ENCODE measurements at places on chromosomes 2 and 18. TPM values are rescaled to one million over a fixed set of nuclear protein-coding genes. Genes with fewer than 3 reads are reported as not detected.

GRCh38 chr2:128805237-128805636 lies 486.6 kb upstream of the HS6ST1 start:
- H3K27ac ChIP-seq = no peak overlapping the region
- no peak overlapping the region for H3K4me3 ChIP-seq
- H3K27me3 ChIP-seq = no peaks in the 10 kb centered on the region
- H3K36me3 ChIP-seq = no peaks in the 10 kb centered on the region
- H3K4me1 ChIP-seq = no peaks in the 10 kb centered on the region

- H3K27me3 ChIP-seq = no peaks in the 10 kb centered on the region
- H3K4me3 ChIP-seq = no peak overlapping the region
- H3K4me1 ChIP-seq = no peaks in the 10 kb centered on the region
- no peak for DNase-seq
- H3K36me3 ChIP-seq = no peaks in the 10 kb centered on the region
Measured at GRCh38 chr18:1048032-1048431, 143.4 kb downstream of the ADCYAP1 start.

GRCh38 chr2:241755777-241756176 lies 20.8 kb upstream of the GAL3ST2 start:
- no peaks in the 10 kb centered on the region for H3K36me3 ChIP-seq
- no peak overlapping the region for H3K27ac ChIP-seq
- H3K4me3 ChIP-seq = no peak overlapping the region
- peak; percentile 76 for DNase-seq
- no peaks in the 10 kb centered on the region for H3K4me1 ChIP-seq

DNA sequence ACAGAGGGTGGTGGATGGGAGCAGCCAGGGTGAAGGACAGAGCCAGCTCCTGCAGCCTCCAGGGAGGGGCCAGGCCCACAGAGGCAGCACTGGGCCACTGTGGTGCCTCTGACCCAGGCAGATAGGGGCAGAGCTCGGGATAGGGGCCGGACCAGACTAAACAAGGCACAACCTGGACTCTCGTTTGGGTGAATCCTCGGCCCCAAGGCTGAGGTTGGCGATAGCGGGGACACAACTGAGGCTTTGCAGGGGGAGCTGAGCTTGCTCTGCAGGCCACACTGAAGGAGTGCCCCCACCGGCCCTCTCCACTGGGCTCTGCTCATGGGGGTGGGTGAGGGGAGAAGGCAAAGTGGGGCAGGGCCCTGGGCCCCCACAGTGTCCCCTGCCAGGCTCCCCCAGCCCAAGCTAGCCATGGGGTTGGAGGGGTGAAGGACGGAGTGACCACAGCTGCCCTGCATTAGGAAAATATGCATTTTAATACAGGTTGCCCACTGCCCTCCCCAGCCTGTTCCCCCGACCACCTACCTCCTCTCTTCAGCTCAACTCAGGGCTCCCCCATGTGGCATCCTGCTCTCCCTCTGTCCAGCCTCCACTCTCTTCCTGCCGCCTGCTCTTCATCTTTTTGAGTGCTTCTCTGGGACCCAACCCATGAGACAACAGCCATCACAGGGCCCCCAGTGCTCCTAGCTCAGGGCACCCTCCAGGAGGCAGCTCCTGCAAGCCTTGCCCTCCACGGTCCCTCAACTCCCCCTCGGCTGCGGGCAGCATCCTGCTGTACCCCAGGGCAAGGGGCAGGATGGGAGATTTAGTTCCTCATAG lies 152.8 kb downstream of the INHBB start:
- H3K4me1 ChIP-seq = no peaks in the 10 kb centered on the region
- H3K27me3 ChIP-seq = no peaks in the 10 kb centered on the region
- H3K4me3 ChIP-seq = no peak overlapping the region
- no peaks in the 10 kb centered on the region for H3K36me3 ChIP-seq
- DNase-seq = no peak
- no peak overlapping the region for H3K27ac ChIP-seq

DNA sequence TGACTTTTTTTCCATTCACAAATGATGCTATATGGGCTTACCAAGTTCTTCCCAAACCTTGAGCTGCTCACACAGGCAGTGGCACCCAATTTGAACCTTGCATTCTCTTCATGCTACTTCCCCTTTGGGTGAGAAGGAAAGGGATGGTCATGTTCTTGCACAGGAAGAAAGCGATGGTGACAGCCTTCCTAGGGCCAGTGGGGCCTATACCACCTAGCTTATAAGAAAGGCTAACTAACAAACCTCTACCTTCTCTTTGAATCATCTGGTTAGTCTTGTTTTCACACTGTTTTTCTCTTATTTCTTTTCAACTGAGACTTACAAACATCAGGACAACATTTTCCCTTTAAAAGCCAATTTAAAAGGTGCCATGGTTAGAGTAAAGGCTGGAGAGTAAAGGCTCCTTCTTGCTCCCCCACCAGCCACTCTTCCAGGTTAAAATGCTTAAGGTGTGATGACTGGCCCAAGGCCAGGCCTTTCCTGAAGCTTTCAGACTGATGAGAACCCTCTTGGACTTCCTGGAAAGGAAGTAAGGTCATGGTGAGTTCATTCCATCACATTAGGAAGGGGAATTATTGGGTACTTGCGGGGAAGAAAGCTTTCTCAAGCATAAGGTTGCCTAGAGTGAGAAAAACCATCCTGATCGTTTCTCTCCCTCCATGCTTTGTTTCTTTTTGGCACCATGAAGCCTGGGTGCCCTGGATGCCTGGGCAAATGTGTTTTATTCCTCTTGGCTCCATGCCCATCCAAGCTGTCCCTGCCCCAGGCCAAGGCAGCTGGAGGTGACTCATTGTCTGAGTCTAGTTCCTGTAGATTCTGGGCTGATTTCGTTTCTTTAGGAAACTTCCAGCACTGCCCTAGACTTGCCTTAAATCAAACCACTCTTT lies 41.4 kb upstream of the ITGB6 start:
- peak overlapping the region; percentile 60 for H3K27ac ChIP-seq
- H3K4me3 ChIP-seq = no peak overlapping the region
- no peak for DNase-seq
- peaks cover 21% of the 10 kb centered on the region for H3K4me1 ChIP-seq
- no peaks in the 10 kb centered on the region for H3K27me3 ChIP-seq

GRCh38 chr2:101265893-101266499 lies 13.3 kb downstream of the CNOT11 start:
- peaks cover 5% of the 10 kb centered on the region for H3K4me1 ChIP-seq
- peaks cover 95% of the 10 kb centered on the region for H3K36me3 ChIP-seq
- no peaks in the 10 kb centered on the region for H3K27me3 ChIP-seq
- H3K27ac ChIP-seq = no peak overlapping the region

DNA sequence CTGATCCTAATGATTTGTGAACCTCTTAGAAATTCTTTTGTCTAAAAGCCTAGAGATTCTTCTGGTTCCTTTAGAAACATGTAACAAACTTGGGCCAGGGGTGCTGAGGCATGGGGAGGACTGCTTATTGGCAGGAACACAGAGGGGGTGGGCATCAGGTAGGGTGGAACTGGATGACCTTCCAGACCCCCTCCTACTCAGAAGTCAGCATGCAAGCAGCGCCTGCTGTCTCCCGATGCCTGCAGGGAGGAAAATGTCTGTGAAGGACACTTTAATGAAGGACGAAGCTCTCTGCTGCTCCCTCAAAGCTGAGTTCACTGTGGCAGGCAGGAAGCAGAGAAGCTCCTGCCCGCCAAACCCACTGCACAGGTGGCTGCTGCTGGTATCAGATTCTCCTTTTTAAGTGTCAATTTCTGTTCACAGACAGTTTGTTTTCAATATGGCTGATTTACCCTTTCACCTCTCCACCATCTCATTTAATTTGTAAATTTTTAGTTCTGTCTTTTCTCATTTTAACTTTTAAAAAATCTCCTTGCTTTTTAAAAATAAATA lies 19.4 kb downstream of the COA5 start:
- no peak overlapping the region for H3K27ac ChIP-seq
- no peaks in the 10 kb centered on the region for H3K27me3 ChIP-seq
- peaks cover 74% of the 10 kb centered on the region for H3K36me3 ChIP-seq
- H3K4me1 ChIP-seq = no peaks in the 10 kb centered on the region
- H3K4me3 ChIP-seq = no peak overlapping the region

FIGN gene
- 4.9 TPM for total RNA-seq

CDK5R2 gene
- total RNA-seq = not detected

DNA sequence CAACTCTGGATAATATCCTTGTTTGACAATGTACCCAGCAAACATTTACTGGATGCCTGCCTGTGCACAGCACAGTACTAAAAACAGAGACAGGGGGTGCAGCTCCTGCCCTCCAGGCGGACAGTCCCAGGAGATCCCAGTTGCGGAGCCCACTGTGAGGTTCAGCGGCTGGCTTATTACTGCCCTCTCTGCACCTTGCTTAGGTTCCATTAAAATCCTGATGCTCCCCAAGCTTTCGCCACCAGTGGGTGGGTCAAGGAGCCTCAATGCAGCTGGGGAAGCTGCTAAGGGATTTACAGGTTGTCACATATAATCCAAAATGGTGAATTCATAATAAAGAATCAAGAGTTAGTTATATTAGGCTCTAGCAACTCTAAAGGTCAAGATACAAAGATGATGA lies 38.3 kb downstream of the CRACDL start:
- H3K4me3 ChIP-seq = no peak overlapping the region
- H3K36me3 ChIP-seq = no peaks in the 10 kb centered on the region
- DNase-seq = no peak
- H3K4me1 ChIP-seq = no peaks in the 10 kb centered on the region
- no peaks in the 10 kb centered on the region for H3K27me3 ChIP-seq
- H3K27ac ChIP-seq = no peak overlapping the region

DNA sequence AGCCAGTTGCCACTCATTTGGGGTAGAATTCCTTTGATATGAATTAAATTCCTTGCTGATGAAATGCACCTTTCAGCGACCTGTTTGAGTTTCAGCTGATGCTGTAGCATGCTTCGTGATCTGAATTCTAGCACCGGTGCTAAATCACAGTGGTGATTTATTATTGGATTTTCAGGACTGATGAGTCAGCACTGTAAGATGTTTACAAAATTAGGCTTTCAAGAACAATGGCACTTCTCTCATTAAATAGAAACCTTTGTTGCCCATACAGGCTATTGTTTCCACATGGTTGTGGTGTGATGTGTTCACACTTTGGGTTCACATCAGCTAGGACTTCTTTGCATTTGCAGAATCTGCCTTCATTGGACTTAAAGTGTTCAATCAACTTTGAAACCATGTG lies 687.7 kb downstream of the ARHGAP15 start:
- H3K27ac ChIP-seq = no peak overlapping the region
- no peak overlapping the region for H3K4me3 ChIP-seq
- no peak for DNase-seq
- no peaks in the 10 kb centered on the region for H3K36me3 ChIP-seq
- no peaks in the 10 kb centered on the region for H3K27me3 ChIP-seq
- no peaks in the 10 kb centered on the region for H3K4me1 ChIP-seq

- no peaks in the 10 kb centered on the region for H3K36me3 ChIP-seq
- H3K4me3 ChIP-seq = no peak overlapping the region
- no peaks in the 10 kb centered on the region for H3K27me3 ChIP-seq
Measured at GRCh38 chr2:113342650-113343049, 63.9 kb upstream of the PAX8 start.
